ENCODE measurements at places on chromosomes 2 and 18.

DNA sequence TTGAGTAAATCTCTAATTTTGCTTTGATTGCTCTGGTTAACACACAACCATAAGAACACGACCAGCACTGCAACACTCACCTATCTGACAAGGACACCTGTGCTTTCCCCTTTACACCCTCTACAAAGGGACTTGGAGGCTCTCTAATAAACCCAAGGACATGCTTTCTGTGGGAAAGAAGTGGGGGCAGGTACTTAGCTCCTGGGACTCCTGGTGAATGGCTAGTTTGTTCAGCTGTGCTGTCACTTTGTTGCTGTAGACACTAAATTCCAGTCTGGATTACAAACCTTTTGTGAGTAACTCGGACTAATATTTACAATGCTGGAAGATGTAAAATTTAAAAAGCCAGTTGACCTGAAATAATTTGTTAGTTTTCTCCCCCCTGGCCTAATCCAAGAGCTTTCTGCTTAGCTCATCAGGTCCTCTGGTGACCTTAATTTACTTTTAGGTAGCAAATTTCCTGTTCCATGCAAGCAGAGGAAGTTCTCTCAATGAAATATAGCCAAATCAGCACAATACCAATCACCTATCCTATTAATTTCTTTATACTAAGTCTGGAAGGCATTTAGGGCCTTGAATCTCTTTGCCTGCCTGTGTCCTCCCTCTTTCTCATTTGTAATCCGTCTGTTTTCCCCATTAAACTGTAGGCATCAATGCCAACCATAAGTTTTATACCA, 67.5 kb downstream of the PLCL1 start:
- DNase-seq: no peak

- no peak for DNase-seq
Observed at GRCh38 chr2:166344286-166345113, 31.2 kb downstream of the SCN9A start.

DNA sequence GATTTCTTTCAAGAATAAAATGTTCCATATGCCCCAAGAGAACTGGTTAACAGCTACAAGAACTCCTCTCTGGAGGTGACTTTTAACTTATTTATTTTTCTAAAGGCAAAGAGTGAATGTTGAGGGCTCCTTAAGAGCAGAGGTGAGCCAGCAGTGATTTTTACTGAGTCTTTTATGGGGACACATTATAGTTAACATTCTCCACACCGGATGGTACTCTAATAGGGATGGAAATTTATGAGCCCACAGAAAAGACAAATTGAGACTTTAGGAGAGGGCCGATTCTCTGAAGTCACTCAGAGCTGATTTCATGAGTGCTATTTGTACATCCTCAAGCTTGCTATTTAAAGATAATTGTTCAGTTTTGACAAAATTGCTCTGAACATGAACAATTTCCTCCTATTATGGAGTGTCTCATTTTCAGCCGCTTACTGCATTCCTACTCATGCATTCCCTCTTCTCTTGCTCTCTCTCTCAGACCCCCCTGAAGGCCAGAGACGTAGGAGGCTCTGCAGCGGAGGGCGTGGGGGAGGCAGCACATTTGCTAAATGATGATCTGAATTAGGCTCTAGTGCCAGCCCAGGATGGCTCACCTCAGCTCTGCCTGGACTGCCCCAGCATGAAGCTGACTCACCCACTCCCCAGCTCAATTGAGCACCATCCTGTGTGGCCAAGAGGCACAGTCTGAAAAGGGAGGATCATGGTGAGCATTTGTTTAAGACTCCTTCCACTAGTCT, 5.9 kb upstream of the RPL37A start:
- no peak for DNase-seq

GRCh38 chr2:108220942-108221541, 18.7 kb upstream of the SULT1C3 start:
- DNase-seq: no peak

DNA sequence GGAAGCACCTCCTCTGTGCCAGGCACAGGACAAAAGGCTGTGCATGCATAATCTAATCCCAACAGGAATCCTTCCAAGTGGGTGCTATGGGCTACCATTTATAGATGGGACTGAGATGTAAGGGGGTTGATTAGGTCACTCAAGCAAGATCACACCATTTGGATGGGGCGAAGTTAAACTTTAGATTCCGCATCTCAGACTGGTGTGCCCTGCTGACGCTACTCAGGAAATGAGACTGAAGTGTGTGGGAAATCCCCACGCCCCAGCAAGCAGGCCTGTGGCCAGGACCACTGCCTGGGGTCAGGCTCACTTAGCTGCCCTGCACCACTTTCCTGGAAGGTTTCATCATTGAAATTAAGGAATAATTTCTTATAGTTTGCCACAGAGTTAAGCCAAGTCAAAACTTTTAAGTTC, 70.5 kb upstream of the PPP1CB start:
- DNase-seq: peak; percentile 71

GRCh38 chr18:67425672-67426071, 90.8 kb downstream of the DSEL start:
- no peak for DNase-seq

DNA sequence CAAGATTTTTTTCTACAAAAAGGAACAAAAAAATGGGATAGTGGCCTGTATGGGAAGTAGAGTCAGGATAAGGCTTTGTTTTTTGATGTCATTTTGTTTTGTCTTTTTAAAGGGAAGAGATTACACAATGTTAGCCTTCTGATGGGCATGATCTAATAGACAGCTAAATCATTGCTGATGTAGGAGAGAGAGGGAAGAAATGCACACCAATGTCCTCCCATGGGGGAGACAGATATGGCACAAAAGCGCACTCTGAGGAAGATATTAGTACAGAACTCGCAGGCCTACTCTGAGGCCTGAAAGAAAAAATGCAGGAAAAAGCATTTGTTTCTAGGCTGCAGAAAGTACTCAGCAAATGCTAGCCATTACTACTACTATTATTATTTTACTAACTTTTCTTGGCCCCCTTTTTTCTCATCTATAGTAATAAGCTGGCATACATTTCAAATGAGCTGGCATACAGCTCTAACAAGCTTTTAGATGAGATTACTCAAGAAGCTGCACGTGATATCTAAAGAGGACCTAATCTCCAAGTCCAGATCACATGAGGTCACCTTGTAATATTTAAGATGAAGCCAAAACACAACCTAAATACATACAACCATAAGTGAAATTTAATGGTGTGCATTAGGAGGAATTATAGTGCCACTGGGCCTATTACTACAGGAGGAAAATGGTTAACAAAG, 269.4 kb upstream of the TANK start:
- DNase-seq: no peak

DNA sequence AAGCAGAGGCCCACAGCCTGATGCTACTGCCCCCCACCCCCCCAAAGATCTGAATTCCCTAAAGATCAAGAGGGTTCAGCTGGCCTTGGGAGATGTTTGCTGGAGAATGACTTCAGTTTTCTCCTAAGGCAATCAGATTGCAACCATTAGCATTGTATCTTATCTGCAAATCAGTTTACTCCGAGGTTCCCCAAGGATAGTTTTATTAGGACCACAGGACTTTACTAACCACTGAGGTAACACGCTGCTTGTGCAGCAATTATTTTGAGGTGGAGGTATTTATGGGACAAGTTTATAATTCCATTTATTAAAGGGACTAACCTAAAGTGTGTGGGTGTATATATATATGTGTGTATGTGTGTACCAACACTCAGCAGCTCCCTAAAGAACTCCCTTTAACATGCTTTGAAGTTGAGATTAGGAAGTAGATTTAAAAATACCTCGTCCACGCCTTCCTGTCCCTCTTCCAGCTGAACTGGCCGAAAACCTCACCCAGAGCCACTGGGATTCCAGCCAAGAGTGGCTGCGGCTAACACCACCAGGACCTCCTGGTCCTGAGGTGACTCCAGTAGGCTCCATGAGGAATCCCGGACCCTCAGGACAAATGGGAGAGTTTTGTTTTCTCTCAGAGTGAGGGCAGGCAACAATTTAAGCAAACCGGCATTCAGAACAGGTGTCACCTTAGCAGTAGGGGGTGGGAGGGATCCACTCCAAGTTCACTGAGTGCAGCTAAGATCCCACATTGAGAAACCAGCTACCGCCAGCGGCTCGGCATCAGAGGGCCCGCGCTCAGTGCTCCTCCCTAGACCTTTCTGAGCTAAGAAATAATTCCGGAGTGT, 3.0 kb upstream of the DLX1 start:
- no peak for DNase-seq

Data from CD4-positive, alpha-beta T cell treated with Interleukin-15 for 4 hours (primary cell).